ENCODE measurements at places on chromosomes 5 and 9.

- DNase-seq: no peak
Measured at GRCh38 chr9:115030006-115030405, 88.0 kb downstream of the TNC start.

DNA sequence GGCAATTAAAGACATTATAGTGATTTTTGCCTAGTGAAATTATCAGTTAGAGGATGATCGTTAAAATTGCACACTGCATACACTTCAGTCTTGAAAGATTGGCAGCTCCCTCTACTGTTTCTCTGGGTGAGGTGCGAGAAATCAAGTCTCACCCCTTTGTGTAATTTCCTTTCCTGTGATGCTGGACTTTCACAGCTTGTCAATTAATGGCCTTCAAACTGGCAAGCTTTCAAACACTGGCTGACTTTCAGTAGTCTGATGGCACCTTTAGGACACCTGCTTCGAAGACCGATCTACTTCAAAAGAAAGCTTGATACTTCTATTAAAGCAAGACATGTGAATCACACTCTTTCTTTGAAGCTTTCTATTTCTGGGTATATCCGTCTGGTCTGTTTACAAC is 706.7 kb upstream of the PTPRD start:
- DNase-seq: no peak

DNA sequence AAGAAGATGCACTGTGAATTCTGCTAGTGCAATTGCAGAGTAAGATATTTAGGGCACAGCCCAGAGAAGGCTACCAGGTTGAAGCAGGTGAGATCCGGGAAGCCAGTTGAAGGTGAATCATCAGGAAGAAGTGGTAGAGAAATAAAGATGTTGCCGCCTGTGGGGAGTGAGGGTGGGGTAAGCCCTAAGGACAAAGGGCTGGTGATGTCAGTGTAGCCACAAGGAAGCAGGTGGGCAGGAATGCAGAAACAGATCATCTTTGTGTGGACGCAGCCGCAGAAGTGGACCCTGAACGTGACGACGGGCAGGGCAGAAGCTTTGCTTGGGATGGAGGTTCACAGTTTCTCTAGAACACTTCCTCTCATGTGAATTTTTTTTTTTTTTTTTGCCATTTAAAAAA is 164.2 kb downstream of the ACTL7B start:
- no peak for DNase-seq

DNA sequence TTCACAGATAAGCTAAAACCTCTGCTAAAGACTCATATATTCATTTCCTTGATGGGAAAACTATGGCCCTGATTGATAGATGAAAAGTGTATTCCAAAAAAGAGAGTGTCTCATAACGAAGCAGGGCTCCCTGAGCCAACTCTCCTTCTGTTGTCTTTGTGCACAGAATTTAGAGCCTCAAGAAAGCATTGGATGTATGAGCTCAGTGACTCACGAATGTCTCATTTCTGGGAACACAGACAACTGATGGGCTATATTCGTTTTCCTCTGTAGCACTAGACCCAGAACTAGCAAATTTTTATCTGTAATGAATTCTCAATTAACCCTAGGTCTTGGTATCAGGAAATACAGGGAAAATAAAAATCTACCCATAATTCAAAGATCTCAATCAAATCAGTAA is 88.4 kb downstream of the LMNB1 start:
- DNase-seq: no peak

DNA sequence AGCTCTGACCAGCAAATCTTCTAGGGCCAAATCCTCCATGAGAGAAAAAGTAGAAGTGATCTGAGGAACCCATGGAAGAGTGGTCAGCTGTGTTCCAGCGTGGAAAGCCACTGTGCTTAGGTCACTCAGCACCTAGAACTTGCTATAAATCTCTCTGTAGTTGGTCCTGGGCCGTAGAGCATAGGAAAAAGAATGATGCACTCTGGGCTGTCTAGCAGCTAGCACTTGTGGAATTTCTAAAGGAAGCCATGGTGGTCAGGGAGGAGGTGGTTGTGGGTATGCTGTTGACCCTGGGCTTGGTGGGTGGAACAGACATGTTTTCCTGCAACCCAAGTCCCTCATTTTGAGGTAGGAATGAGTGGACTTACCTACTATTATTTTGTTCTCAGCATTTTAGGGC is 48.1 kb downstream of the GGTA1 start:
- no peak for DNase-seq

All from stimulated activated effector memory CD8-positive, alpha-beta T cell treated with anti-CD3 and anti-CD28 coated beads, Interleukin-12 subunit alpha, Interleukin-12 subunit beta, amount 100 ng/mL, for 72 hours (primary cell).